NCI-H510A treated with DMSO at 0.1 percent for 48 hours (cell line): ENCODE measurements at places on chromosomes 1 and 21.

DNA sequence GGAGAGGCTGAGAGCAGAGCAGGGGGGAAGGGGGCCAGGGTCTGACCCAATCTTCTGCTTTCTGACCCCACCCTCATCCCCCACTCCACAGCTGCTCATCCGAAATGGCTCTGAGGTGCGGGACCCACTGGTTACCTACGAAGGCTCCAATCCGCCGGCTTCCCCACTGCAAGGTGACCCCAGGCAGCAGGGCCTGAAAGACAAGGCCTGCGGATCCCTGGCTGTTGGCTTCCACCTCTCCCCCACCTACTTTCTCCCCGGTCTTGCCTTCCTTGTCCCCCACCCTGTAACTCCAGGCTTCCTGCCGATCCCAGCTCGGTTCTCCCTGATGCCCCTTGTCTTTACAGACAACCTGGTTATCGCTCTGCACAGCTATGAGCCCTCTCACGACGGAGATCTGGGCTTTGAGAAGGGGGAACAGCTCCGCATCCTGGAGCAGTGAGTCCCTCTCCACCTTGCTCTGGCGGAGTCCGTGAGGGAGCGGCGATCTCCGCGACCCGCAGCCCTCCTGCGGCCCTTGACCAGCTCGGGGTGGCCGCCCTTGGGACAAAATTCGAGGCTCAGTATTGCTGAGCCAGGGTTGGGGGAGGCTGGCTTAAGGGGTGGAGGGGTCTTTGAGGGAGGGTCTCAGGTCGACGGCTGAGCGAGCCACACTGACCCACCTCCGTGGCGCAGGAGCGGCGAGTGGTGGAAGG, 17.1 kb upstream of the HDAC1 start:
- no peak for DNase-seq

GRCh38 chr1:246460406-246460805, 46.7 kb downstream of the SMYD3 start:
- no peak for DNase-seq

DNA sequence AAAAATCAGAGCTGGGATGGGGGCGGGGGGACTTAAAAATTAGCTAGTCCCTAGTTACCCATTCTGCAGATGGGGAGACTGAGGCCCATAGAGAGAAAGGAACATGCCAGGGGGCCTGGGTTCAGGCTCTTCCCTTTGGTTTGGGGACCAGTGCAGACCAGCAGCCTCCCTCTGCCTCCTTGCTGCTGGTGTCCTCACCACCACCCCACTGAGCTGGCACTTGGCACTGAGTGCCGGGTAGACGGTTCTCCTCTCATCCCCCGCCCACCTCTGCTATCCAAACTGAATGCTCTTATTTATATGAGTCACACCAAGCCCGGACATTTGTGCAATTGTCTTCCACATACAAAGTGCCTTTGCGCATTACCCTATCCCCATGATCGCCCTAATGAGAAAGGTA, 39.2 kb downstream of the CAMK2N1 start:
- DNase-seq, result no peak

DNA sequence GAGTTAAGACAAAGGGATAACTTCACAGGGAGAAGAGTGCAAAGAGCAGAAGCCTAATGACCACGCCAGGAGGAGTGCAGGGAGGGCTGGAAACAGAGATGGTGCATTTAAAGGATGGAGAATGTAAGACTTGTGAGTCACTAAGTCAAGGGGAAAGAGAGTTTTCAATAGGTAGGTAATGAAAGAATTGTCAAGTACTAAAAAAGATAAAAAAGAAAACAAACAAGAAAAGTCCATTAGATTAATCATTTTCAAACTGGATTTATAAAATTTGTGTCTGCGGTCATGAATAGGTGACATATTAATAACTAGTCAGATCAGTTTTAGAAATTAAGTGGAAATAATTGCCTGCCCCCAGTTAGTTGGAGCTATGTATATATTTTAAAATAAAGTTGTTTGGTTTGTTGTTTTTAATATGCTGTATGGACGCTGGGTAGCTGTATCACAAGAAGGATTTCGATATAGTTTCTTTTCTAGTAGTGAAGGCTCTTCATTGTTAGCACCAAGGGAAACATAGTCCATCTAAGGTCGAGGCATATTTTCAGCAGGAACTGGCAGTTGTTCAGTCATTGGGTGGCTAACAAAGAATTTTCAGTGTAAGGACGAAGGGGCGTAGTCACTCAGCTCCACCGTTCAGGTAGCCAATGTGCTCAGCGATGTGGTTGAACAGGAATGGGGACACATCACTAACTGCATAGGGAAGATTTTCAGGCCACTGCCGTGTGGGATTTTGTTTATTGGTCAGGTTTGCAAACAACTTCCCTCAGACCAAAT, 203.0 kb downstream of the TGFB2 start:
- DNase-seq, result no peak

- DNase-seq, result no peak
Observed at GRCh38 chr1:39110882-39111281, 84.7 kb downstream of the NDUFS5 start.

- DNase-seq, result no peak
Observed at GRCh38 chr1:178543290-178543607, 30.3 kb downstream of the TEX35 start.

DNA sequence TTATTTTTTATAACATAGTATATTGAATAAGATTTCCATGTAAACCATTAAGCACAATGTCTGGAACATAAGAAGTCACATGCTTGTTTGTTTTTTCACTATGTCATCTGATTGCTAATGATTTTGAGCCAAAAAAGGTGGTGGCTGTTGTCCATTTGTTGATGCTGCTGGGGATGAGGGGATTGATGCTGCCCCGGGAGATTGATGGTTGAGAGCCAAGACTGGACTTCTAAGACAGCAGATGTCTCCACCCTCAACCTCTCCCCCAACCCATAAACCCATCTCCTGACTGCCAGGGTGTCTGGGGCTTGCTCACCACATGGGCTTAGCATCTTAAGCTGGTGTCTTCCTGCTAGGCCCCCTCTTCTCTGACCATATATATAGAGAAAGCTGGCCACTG, 35.8 kb upstream of the CD34 start:
- no peak for DNase-seq

DNA sequence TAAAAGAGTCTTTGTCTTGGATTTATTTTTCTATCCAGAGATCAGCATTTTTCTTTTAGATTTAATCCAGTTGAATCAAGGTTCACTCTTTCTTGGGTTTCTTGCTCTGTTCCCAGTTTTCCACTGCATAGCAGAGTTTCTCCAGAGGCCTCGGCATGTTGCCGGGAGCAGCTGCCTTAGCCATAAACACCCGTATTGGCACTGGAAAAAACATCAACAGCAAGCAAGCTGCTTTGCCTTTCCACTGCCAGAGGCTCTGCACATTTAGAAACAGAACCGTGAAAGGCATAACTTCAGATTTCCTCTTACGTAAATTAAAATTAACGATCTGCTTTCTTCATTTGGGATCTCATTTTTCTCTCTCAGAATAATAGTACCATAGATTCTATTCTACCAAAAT, 181.8 kb upstream of the L1TD1 start:
- DNase-seq, result no peak

DNA sequence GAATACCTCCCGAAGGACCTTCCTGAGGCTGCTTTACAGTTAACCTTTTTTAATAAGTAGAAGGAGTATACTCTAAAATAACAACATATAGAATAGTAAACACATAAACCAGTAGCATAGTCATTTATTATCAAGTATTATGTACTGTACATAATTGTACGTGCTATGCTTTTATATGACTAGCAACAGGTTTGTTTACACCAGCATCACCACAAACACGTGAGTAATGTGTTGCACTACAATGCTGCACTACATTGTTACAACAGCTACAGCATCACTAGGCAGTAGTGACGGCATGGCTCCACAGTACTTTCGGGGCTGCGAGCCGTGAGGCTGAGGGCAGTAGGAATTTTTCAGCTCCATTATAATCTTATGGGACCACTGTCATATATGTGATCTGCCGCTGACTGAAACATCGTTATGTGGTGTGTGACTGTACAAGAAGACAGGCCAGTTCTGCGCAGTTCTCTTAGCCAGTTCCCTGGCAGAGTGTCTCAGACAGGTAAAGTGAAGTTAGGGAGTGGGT, 82.8 kb upstream of the LRRC8D start:
- no peak for DNase-seq

DNA sequence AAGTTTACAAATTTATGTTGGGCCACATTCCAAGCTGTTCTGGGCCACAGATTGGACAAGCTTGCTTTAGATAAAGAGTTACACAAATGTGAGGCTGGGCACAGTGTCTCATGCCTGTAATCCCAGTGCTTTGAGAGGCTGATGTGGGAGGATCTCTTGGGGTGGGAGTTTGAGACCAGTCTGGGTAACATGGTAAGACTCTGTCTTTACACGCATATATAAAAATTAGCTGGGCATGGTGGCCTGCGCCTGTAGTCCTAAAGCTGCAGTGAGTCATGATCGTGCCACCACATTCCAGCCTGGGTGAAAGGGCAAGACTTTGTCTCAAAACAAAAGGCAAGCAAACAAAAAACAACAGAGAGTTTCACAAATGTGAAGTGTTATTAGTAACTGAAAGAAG, 5.9 kb upstream of the VCAM1 start:
- no peak for DNase-seq

GRCh38 chr21:36849461-36850105, 116.9 kb downstream of the HLCS start:
- peak; percentile 86 for DNase-seq

DNA sequence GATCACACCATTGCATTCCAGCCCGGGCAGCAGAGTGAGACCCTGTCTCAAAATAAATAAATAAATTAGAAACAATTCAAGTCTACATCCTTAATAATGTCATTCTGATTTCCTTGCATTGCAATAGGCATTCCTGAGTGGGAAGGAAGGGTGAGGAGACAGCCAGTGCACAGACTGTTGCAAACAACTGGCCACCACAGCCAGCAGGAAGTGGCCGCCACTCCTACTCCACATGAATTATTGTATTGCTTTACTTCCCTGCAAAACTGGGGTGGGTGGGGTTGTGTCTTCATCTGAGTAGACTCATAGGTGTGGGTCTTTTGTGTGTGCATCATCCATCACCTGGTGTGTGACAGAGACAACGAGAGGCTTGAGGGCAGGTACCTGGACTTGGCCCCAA, 60.1 kb downstream of the OPTC start:
- no peak for DNase-seq

DNA sequence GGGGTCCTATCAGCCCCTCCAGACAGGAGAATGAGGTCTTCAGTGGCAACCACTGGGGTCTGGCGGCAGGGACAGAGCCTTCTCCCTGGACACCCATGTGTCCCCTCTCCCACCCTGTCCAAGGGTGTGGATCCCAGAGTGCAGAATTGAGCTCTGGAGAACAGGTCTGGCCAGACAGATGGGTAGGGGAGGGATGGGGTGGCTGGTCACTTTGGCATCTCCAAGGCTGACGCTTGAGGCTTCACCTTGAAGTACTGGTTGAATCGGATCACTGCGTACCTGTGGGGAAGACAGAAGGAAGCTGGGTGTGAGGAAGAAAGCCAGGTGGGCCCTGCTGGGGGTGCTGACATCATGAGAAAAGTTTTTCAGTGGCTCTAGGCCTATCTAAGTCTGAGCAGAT, 19.9 kb downstream of the ETNK2 start:
- no peak for DNase-seq

DNA sequence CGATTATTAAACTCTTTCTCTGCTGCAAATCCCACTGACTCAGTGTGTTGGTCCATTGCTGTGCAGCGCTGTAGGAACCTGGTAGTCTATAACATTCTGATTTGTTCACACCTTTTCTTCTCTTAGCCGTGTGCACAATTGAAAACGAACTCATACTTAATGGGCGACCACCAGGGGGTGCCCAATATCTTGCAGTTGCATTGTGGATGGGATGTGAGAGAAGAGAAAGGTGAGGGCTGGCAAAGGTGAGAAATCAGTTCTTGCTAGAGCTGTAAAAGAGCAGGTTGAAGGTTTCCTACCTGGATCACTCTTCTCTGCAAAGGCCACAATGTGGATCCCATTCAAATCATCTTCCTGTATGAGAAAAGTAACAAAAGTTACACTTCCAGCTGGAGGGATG, 51.0 kb downstream of the CASQ2 start:
- DNase-seq, result no peak

- no peak for DNase-seq
Observed at GRCh38 chr1:229030630-229031029, 240.3 kb upstream of the RAB4A start.

DNA sequence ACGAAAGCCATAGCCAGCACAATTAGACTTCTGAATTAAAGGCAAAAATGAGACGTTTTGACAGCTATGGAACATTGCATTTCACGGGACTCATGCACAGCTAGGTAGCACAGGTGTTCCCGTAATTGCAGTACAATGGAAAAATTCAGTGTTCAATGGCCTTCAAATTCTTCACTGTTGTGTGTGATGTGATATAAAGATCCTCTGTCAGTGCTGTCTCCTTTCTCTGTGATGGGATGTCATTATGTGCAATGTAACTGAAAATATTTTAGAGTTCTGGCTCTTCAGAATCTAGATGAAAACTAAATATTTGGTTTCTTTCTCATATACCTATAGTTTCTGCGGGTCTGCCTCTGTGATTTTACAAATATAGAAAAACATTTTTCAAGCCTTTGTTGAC, 1599.7 kb downstream of the MRPL39 start:
- no peak for DNase-seq

GRCh38 chr1:94382201-94382600, 36.0 kb upstream of the ABCD3 start:
- peak; percentile 35 for DNase-seq

DNA sequence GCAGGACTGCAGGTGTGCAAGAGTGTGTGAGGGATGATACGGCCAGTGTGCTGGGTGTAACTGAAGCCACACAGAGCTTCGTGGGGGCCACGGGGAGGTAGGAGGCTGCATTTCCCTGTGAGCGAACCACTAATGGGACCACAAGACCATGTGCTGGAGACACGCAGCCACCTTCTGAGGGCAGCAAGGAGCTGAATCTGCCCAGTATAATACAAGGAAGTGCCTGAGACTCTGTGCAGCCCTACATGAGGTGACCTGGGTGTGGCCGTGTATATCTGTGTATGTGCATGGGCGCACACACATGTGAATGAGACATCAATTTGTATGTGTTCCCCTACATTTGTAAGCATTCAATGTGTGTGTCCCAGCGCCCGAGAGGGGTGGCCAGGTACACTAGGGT, 50.8 kb downstream of the CHD5 start:
- no peak for DNase-seq

- DNase-seq, result no peak
Observed at GRCh38 chr1:88398338-88398737, 285.7 kb upstream of the PKN2 start.

- DNase-seq, result no peak
Observed at GRCh38 chr21:42242611-42243010, 23.7 kb downstream of the ABCG1 start.

GRCh38 chr1:248704606-248705005, 2.0 kb upstream of the OR14I1 start:
- no peak for DNase-seq

- no peak for DNase-seq
Observed at GRCh38 chr21:29151931-29152330, 21.5 kb downstream of the MAP3K7CL start.

- no peak for DNase-seq
Observed at GRCh38 chr1:212040629-212041412, 5.3 kb downstream of the DTL start.

DNA sequence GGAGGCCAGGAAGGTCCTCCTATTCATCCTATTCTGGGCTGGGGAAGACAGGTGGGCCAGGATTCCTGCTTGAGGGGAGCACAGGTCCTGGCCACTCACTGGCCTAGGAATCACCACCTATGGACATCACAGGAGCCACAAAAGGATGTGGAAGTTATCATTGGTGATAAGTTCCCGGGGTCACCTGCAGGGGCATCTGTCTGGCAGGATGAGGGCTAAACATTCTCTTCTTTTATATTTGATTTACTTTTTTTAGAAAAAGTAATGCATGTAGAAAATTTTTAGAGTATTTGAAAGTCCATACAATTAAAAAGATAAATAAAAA, 33.2 kb upstream of the KIAA0040 start:
- DNase-seq, result no peak

GRCh38 chr1:166383137-166383536, 216.3 kb upstream of the FAM78B start:
- DNase-seq, result no peak
